CD4-positive, alpha-beta T cell treated with Interleukin-17A for 1 hour (primary cell): ENCODE measurements at places on chromosomes 13 and 19.

- no peak for DNase-seq
Observed at GRCh38 chr13:109494925-109495369, 291.4 kb downstream of the IRS2 start.

DNA sequence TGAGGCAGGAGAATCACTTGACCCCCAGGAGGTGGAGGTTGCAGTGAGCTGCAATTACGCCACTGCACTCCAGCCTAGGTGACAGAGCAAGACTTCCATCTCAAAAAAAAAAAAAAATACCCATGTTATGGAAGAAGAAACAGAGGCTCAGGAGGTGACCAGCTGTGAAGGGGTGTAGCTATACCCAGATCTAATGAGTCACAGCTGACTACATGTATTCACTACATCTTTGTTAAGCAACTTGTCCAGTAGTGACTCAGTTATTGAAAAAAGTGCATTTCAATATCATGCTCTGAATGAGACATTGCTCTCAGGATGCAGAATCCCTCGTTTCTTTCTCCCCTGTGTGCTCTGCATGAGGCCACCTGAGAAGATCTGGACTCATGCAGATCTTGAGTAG, 16.1 kb upstream of the SPART start:
- DNase-seq: no peak

DNA sequence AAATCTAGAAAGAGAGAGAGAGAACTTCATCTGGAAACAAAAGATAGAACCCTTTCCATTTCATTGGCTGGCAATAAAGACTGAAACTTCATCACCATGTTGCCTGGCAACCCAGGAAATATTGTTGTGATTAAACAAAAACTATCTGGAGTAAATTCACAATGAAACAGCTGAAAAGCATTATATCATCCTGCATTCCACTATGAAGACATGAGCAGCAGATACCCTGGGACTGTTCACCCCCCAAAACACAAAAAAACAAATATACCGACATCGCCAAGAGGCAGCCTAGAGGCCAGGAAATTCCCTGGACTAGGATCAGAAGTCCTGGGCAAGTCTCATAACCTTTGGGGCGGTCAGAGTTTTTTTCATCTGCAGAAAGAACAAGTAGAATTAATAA, 158.3 kb downstream of the FOXO1 start:
- peak; percentile 49 for DNase-seq

DNA sequence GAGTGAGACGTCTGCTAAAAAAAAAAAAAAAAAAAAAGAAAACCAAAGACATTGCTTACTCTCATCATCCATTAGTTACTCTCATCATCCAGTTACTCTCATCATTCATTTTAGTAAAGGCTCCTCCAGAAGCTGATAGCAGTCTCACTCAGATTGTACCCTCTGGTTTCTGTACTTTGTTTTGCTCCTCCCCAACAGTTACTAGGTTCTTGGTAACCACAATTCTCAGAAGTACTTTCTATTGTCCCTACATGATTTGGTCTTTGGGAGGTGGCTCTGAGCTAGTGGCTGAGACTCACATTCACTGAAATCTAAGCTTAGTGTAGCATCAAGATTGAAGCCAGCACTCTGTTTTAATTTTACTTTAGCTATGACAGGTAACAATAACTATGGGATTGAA, 14.3 kb downstream of the ERICH4 start:
- peak; percentile 45 for DNase-seq

GRCh38 chr19:45470762-45471081, 2.9 kb downstream of the FOSB start:
- no peak for DNase-seq

- peak; percentile 45 for DNase-seq
Observed at GRCh38 chr19:57099199-57099661, 20.6 kb upstream of the USP29 start.

DNA sequence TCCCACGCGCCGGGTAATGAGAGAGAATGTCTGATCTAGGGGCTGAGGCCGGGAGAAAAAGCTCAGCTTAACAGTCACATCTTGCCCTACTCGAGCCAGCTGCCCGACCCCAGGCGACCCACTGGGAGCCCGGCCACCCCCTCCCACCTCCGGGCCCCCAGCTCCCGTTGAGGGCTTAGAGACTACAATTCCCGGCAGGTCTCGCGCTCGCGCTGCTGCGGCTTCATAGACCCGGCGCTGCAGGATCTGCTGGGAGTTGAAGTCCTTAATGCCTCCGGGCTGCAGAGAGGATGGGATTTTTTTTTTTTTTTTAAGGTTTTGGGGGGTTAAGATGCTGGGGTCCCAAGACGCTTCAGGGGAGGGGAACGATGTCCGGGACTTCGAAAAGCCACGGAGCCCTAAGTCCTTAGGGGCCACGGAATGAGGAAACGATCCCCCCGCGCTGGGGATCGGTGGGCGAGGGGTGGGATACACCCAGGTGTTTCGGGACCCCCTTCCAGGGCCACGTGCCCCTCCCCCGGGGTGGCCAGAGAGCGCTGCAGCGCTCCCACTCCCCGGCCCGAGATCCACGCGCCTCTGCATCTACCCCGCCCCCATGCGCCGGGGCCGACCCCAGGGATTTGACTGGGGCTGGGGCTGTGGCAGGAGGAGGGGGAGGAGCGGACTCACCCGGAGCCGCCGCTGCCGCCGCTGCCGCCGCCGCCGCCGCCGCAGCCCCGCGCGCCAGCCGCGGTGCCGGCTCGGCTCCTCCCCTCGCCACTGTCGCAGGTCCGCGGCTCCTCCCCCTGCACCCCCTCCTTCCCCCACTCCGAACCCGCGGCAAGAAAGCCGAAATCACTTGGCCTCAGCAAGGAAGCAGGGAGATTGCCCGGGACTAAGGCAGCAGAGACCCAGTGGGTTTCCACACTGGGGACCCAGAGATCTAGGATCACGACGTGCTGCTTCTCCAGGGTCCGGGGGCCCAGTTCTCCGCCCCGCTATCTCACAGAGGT, at the start of gene SYT3:
Gene SYT3, minus strand, starts transcription at position 761 of the 992 bp plus-strand sequence. CDS start 2,470 bp downstream, outside the sequence.
- DNase-seq: peak; percentile 30

DNA sequence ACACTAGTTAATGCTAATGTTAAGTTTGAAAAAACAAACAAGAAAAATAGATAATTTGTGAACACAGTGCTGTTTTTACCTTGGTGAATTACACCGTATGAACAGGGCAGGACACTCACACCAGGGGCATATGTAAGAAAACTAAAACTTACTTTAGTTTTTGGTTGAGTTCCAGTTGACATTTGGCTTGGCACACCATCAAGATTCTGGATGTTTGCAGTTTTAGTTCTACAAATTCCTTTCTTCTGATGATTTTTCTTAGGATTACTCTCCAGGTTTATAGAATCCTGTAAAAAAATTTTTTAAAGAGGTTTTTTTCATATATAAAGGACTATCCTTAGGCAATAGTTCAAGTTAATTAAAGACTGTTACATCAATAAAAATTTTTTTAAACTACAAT, 238.5 kb upstream of the STARD13 start:
- DNase-seq: no peak

DNA sequence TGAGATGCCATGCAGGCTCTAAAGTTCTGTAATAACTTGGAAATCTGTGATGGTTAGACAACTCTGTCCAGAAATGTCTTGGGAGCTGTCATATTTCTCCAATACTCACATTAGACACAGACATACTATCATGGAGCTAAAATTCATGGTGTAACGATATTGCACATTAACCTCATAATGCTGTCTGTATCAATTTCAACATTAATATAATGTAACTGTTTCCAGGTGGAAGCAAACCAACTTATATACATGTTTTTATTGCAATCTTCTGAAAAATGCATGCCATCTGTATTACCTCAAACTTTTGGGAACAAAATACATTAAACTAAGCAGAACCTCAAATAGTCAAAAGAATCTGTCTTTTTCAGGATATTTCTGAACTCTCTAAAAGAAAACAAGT, 14.7 kb upstream of the SPART start:
- no peak for DNase-seq

- DNase-seq: no peak
Observed at GRCh38 chr19:51084505-51084904, 1.8 kb upstream of the KLK14 start.

DNA sequence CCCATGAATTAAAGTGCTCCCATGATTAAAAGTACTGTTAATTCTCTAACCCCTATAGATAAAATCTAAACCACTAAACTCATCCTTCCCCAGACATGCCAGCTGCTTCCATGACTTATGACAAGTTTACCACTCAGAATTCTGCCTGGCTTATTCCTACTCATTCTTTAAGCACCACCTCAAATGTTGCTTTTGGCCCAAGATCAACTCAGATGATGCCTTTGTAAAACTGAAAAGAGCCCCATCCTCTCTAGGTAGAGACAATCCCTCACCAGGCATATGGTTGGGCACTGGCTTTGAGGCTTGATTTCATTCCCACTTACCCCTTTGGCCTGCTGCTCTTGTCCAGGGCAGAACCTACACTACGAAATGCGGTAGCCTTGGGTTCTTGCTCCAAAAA, 250.0 kb downstream of the DNAJC15 start:
- DNase-seq: no peak

DNA sequence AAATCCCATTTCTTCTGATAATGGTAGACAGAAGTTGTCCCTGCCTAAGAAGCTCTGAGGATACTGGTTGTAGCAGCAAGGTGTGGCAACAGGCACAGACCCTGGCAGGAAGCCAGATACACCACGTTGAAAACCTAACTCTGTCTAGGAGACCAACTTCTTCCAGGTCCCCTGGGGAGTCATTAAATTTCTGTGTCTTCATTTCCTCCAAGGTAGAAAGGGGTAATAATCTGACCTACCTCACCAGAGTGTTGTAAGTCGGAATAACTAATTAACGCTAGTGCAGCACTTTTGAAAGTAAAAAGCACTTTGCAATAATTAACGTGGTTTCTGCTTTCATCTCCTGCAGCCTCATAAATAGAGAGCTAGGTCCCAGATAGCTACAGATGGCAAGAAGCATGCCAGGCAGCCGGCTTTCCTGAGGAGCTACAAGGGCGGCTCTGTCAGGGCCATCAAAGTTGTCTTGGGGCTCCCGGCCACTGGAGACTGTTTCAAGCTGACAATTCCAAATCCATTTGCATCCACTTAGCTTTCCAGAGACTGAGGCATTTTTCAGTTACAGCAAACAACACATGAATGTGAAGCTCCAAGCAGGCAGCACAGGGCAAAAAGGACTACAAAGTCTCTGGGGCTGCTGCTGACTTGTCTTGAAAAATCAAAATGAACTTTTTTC, 176.2 kb downstream of the FOXO1 start:
- peak; percentile 55 for DNase-seq

GRCh38 chr19:1647501-1648458, 4.6 kb downstream of the TCF3 start:
- DNase-seq: no peak

- DNase-seq: no peak
Observed at GRCh38 chr13:33571618-33572017, 246.3 kb upstream of the RFC3 start.

- DNase-seq: no peak
Observed at GRCh38 chr13:47798906-47799305, 202.2 kb downstream of the SUCLA2 start.

- DNase-seq: no peak
Observed at GRCh38 chr13:64266024-64266423, 2850.4 kb upstream of the PCDH20 start.

DNA sequence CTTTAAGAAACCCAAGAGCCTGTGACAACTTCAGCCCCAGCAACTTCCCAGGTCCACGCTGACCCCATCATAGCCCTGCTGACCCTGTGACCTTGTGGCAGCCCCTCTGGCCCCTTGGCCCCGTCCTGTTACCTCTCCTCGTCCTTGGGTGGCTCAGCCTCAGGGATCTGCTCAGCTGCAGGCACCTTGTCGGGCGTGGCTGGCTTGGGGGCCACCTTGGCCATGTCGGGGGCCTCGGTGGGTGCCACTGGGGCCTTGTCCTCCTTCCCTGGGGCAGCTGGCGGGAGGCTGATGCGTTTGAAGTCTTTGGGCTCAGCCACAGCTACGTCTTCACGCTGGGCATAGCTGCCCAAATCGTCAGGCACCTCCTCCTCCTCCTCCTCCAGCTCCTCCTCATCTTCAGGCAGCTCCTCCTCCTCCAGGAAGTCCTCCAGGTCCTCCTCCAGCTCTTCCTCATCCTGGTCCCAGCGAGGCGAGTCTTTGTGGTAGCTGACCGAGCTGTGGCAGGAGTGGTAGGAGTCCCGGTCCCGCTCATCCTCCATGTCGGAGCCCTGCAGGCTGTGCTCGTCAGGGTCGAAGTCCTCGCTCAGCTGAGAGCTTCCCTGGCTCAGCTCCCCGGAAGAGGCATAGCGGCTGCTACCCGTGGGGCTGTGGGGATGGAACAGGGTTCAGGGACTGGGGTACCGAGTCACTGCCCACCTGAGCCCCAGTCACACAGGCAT, 32.2 kb downstream of the UNC13A start:
- no peak for DNase-seq

GRCh38 chr13:78714717-78715116, 55.8 kb upstream of the OBI1 start:
- DNase-seq: no peak

- no peak for DNase-seq
Observed at GRCh38 chr19:13092606-13093235, 9.9 kb downstream of the LYL1 start.

DNA sequence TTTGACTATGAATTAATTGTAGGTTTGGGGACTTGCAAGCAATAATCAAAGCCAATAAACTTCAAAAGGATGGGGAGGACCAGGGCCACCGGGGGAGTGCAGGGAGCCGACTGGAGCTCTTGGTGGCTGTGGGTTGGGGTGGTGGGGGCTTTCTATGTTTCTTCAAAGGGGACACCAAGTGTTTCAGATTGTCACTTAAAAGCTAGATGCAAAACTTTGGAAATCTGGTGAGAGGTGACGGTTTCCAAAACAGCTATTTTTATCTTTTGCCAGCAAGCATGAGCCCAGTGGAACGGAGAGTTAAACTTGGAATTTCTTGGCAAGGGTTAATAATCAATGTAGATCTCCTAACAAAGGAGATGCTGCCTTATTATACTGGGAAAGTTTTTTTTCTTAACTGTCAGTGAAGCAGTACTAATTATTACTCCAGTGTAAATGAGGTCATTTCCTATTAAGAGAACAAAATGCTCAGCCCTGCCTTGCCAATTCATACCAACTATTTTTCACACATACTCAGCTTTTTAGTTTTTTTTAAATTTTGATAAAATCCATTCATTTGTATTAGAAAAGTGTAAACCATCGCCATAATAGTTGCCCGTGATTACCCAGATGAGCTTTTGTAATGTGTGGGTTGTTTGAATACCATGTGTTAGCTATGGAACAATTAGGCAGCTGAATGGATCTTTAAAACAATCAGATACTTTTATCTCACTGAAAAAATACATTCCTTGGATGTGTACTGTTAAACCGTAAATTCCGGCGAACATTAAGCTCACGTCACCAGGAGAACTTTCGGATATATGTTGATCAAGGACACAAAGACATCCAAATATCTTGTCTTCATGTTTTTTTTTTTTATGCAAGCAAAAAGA, 95.9 kb upstream of the ZNF536 start:
- DNase-seq: no peak

DNA sequence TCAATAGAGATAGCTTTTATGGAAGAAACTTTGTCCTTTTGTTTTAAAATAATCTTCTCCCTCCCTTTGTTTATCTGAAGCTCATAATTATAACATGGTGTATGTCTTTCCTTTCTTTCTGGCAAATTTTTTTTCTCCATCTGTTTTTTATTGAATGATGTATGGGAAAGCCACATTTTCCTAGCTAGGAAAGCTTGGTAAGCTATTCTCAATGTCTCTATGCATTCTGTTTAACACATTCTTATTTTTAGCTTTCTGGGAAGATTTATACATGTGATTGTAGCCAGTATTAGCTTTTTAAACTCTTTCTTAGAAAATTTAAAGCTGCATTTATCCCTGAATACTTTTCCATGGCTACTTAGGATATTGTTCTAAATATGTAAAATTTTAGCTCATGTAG, 124.9 kb upstream of the CSNK1A1L start:
- no peak for DNase-seq

GRCh38 chr13:94296471-94296870, 183.0 kb downstream of the DCT start:
- DNase-seq: no peak
